NCI-H2171 treated with DMSO at 0.1 percent for 48 hours (cell line): ENCODE measurements at places on chromosomes 13 and 19.

- no peak for DNase-seq
Observed at GRCh38 chr19:32404213-32404932, 1.2 kb upstream of the DPY19L3 start.

DNA sequence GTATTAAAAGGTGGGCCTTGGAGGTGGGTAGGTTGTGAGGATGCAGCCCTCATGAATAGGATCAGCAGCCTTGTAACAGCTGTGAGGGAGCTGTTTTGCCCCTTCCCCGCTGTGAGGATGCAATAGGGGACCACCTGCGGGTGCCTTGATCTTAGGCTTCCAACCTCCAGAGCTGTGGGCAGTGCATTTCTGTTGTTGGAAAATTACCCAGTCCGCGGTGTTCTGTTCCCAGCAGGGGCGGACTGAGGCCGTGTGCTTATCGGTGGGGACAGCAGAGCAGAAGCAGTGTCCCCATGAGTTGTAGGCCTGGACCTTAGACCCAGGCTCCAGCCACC is 54.8 kb upstream of the TEX29 start:
- no peak for DNase-seq

- no peak for DNase-seq
Observed at GRCh38 chr13:32838945-32839344, 177.3 kb upstream of the KL start.

DNA sequence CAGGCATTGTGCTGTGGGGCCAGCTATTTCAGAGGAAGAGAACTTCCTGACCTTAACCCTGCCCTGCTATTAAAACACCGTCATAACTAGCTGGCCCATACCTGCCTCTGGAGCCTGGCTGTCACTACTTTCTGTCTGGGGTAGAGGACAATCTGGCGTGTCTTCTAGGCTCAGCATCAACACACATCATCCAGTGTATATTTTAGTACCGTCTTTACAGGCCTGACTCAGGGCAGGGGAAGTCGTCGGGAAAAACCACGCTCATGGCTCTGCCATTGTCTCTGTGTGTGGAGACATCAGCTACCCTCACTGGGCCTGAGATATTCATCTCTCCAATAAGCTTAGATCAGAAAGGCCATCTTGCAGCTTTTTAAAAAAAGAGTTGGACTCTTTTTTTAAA is 151.1 kb downstream of the KATNAL1 start:
- DNase-seq: no peak

GRCh38 chr19:14561847-14562351 is 10.0 kb downstream of the NDUFB7 start:
- no peak for DNase-seq

- peak; percentile 67 for DNase-seq
Observed at GRCh38 chr19:34145741-34146202, 26.5 kb upstream of the LSM14A start.
